ENCODE measurements at places on chromosomes 11 and 22.

GRCh38 chr11:72349616-72350218, 84.6 kb downstream of the CLPB start:
- no peak for DNase-seq

- DNase-seq, result no peak
Measured at GRCh38 chr11:113828191-113828590, 47.2 kb downstream of the USP28 start.

GRCh38 chr22:42704896-42705295, 15.8 kb downstream of the A4GALT start:
- no peak for DNase-seq

DNA sequence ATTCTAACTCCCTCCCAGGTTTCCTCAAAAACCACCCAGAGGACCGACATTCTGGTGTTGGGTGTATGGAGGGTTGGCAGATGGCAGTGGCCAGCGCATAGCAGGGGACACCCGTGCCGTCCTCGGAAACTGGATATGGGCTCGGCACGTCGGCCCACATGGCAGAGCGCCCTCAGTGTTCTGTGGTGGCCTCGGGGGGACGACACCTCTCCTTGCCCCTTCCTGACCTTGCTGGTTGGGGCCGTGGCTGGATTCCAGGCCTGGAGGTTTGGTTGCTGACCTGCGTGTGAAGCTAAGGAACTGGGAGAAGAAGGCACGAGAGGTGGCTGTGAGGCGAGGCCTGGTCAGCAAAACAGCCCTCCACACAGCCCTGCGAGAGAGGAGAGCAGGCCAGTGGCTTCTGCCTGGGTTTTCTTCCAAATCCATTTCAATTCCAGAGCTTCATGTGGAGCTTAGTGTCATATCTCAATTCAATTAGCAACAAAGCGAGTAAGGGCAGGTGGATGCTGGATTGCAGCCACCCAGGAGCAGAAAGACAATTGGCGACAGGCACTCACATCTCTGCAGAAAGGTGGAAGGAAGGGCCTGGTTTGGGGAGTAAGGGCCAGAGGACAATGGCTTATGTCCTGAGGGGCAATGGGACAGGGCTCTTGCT, 478.4 kb downstream of the BRD1 start:
- no peak for DNase-seq

GRCh38 chr22:32900886-32901635, 99.6 kb downstream of the TIMP3 start:
- DNase-seq, result no peak

DNA sequence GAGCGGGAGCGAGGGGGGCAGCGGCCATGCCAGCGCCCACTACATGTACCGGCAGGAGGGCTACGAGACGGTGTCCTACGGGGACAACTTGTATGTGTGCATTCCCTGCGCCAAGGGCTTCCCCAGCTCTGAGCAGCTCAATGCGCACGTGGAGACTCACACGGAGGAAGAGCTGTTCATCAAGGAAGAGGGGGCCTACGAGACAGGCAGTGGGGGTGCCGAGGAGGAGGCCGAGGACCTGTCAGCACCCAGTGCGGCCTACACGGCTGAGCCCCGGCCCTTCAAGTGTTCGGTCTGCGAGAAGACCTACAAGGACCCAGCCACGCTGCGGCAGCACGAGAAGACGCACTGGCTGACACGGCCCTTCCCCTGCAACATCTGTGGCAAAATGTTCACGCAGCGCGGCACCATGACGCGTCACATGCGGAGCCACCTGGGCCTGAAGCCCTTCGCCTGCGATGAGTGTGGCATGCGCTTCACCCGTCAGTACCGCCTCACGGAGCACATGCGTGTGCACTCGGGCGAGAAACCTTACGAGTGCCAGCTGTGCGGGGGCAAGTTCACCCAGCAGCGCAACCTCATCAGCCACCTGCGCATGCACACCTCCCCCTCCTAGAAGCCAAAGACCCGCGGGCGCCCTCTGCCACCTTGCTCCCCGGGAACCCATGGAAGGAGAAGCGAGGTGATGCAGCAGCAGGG, 20.9 kb upstream of the TMEM191C start:
- no peak for DNase-seq

- peak; percentile 33 for DNase-seq
Measured at GRCh38 chr11:64007160-64007628, 21.0 kb downstream of the OTUB1 start.

GRCh38 chr11:75422248-75423231, 10.5 kb downstream of the KLHL35 start:
- DNase-seq, result no peak

DNA sequence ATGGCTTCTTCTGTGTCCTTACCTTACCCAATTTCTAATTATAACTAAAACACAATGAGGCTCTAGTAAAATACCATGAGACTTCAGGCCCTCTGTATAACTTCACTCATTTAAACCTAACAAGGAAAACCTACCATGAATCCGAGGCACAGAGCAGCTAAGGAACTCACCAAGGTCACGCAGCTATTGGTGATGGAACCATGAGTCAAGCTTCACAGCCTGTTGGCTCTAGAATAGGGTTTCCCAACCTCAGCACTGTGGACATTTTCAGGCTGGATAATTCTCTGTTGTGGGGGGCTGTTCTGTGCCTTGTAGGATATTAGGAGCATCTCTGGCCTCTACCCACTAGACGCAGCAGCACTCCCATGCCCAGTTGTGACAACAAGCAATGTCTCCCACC, 75.7 kb downstream of the TIMP3 start:
- DNase-seq, result no peak

DNA sequence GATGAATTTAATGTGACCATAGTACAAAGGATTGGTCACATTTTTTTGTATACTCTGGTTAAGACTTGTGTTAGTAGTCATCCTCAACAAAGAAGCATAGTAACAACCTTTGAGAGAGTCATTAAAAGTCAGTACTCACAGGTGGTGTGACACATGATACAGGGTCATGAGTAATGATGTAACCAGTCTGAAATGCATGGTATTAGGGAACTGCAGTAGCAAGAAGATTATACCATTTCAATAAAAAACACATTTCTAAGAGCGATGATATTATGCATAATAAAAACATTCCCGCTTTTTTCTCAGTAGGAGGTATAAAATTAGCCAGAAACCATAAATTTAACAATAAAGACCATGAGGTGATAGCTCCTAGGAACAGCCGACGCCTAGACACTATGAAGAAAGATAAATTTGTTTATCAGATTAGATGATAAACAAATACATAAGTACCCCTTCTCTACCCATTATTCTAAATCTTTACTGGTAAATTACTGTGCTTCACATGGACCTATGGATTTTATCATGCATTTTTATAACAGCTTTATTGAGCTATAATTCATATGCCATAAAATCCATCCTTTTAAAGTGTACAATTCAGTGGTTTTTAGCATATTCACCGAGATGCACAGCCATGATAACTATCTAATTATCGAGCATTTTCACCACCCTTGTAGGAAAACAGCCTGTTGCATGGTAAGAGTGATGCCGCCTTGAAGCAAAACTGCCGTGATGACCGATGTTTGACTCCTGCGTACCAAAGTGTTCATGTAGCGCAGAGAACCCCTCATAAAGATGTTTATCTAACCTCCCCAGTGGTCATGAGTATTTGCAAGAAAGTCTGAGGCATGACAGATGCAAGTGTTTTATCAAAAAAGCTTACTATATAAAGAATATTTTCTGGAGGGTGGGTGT, 41.8 kb downstream of the TMPRSS5 start:
- DNase-seq, result no peak

GRCh38 chr11:61602775-61603569, 22.1 kb upstream of the SYT7 start:
- peak; percentile 91 for DNase-seq

DNA sequence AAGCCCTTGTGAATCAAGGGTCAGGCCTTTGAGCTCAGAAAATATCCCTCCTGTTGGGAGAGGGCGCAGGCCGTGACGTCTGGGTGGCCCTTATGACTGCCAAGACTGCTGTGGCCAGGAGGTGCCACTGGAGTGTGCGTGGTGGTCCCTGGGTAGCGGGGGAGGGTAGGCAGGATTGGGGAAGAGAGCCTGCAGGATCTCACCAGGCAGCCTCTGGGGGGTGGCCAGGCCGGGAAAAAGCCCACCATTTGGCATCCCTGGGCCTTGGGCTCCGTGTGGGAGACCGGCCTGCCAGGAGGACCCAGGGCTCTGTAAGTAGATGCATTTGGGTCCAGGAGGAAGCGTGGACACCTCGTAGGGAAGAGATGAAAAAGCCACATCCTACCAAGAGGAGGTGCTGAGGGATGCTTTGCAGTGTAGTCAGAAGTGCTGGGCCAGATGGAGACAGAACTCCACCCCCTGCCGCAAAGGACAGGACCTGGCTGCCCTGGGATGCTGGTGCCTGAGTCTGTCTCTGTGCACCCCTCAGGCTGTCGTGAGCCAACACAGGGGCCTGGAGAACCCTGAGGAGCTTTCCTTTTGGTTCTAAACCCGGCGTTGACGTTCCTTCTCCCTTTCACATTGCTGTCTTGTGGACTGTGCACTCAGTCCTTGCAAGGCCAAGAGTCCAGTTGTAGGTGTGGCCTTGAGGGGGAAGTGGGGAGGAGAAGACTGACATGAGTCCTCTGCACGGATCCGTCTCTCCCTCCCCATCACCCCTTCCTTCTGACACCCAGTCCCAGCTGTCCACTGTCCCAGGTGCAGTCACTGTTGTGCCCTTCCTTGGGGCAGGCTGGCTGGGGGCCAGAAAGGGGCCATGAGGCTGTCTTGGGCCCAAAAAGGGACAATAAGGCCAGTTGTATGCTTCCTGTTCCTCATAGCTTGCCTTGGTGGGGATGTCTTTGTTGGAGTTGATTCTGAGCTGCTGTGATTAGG, 12.7 kb upstream of the MIEF1 start:
- DNase-seq, result no peak

DNA sequence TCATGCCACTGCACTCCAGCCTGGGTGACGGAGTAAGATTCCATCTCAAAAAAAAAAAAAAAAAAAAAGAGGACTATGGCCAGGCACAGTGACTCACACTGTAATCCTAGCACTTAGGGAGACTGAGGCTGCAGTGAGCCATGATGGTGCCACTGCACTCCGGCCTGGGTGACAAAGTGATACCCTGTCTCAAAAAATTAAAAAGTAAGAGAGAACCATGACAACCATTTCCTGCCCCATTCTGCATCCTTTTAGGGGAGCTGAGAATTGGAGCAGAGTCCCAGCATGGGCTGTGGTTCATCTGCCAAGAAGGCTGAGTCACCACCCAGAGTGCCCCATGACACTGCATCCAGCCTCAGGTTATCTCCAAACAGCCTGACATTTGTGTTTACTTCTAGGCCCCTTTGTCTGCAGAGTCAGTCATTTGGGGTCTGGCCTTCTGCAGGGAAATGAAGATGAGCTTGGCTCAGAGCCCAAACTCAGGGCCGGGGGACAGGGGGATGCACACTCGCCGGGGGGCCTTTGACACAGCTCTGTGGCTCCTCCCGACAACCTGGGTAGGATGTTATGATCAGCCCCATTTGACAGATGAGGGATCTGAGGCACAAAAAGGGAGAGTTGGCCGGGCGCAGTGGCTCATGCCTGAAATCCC, 4.7 kb downstream of the CSDC2 start:
- DNase-seq, result peak; percentile 64

DNA sequence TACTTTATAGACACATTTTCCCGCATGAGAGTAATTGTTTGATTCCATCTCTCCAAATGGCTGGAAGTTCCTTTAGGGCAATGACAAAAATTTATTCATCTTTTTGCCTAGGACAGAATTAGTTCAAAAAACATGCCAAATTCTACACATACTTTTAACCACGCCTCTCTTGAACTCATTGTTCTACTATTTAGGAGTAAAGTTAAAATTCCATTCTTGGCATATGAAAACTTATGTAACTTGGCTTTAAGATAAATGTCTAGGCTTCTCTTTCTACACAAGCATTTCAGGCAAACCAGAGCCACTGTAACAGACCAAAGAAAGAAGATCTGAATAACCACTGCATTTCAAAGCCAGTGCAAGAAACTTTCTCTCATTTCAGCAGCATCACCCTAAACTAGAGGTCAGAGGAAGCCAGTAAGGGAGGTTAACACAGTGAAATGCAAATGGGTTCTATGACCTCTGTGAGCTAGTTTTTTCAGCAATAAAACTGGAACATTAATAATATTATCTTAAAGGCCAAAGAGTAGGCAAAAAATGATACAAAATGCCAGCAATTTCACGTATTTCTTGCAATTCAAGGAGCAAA, 73.0 kb downstream of the RSF1 start:
- no peak for DNase-seq

DNA sequence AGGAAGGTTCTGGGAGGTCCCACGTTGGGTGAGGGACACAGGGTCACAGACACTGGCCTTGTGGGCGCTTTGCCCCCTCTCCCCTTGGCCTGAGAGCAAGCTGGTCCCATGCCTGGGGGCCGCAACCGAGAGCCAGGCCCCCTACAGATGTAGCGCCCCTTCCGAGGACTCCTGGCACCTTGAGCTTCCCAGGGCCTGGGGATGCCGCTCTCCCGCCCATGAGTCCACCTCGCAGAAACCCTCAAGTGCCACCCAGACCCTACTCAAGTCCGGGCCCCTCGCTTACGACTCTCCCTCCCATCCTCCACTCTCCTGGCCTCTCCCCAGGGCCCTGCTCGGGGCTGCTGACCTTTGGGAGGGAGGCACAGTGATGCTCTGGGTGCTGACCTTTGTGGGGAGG, 204.0 kb downstream of the BRD1 start:
- DNase-seq, result no peak

- no peak for DNase-seq
Measured at GRCh38 chr11:8832571-8833260, 78.3 kb upstream of the AKIP1 start.

GRCh38 chr11:41116970-41117369, 342.5 kb downstream of the LRRC4C start:
- DNase-seq, result no peak

DNA sequence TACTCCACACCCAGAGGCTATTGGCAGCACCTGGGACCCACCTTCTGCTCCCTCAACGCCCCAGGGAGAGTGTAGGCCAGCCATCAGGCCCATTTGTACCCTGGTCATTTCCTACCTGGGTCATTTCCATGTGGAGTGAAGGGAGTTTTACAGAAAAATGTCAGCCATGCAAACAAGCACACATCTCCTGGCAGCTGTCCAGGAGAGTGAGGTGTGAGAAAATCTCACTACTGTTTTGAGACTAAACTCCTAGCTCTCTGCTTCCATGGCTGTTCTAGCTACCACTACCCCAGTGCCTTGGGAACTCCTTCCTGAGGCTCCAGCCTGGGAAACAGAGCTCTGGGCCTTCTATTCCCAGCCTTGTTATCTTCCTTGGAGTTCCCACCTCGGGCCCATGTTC, 2.8 kb upstream of the TMPRSS13 start:
- DNase-seq, result no peak

DNA sequence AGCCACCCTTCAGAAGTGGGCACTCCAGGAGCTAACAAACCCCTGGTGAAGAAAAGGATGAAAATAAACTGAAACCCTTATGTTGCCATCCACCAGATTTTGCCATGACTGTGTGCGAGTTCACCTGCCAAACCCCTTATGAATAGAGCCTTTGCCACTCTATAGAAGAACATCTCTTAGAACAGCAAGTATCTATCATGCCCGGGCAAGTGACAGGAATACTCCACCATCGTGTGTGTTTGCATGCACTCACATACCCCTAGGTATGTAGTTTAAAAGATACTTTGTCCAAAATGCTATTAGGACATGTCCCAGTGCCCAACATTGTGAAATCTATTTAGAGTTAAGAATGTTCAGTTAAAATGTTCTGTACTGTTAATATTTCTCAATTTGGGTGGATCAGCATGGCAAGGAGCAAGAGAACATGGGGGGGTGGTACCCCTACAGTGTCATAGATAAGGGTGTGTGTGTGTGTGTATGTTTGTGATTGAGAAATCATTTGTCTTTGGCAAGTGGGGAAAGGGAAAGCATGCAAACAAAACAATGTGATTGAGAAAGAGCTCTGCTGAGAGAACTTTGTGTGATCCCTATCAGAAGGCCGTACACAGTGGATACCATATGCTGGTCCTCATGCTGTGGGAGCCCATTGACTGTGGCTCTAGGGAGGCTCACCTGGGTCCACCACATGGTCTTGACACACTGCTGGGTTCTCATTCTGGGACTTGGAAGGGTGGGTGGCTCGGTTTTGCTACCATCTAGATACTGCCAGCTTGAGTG, 94.9 kb downstream of the ZBTB16 start:
- DNase-seq, result no peak
